Activated T-helper 17 cell treated with anti-CD3 and anti-CD28 coated beads, Interleukin-2, amount 50 U/mL, for 72 hours (primary cell): ENCODE measurements at places on chromosomes 11 and 22. TPM values are rescaled to one million over a fixed set of nuclear protein-coding genes. Genes with fewer than 3 reads are reported as not detected.

LINC01488 gene
- total RNA-seq, result not detected

RFPL3 gene
- total RNA-seq, result not detected

OR2AG1 gene
- total RNA-seq, result not detected

GRCh38 chr11:35541621-35542375 lies 16.4 kb upstream of the PAMR1 start:
- no peak overlapping the region for H3K4me3 ChIP-seq
- peaks cover 23% of the 10 kb centered on the region for H3K27me3 ChIP-seq
- no peaks in the 10 kb centered on the region for H3K36me3 ChIP-seq
- no peak overlapping the region for H3K27ac ChIP-seq
- ATAC-seq, result no peak

DNA sequence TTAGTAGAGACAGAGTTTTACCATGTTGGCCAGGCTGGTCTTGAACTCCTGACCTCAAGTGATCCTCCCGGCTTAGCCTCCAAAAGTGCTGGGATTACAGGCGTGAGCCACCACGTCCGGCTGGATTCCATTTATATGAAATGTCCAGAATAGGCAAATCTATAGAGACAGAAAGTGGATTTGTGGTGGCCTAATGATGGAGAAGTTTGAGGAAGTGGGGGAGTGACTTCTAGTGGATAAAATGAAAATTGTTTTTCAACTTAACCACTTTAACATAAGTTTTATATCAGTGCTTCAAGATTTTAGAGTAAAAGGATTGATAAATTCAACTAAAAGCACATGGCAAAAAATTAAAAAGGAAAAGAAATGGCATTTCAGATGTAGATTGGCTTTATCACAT lies 66.2 kb downstream of the HIPK3 start:
- no peaks in the 10 kb centered on the region for H3K36me3 ChIP-seq
- peaks cover 9% of the 10 kb centered on the region for H3K4me1 ChIP-seq
- no peaks in the 10 kb centered on the region for H3K27me3 ChIP-seq
- no peak overlapping the region for H3K4me3 ChIP-seq

DNA sequence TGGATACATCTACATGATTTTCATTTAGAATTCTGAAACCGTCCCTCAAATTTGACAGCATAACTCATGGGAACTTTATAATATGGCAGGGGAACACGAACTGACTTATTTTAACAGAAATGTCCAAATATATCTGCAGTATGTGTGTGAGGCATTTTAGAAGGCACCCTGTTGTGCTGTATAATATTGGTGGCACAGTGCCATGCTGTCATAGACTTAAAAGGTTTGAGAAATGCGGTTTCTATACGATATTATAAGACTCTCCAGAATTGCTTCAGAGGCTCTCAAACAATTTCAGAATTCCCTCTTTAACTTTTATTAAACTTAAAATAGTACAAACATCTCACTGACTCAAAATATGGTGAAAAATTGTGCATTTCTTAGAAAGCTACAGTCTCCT lies 181.6 kb downstream of the MSANTD4 start:
- H3K27me3 ChIP-seq, result peaks cover 4% of the 10 kb centered on the region
- H3K4me1 ChIP-seq, result no peaks in the 10 kb centered on the region
- no peak overlapping the region for H3K27ac ChIP-seq
- no peak overlapping the region for H3K4me3 ChIP-seq
- ATAC-seq, result no peak

DNA sequence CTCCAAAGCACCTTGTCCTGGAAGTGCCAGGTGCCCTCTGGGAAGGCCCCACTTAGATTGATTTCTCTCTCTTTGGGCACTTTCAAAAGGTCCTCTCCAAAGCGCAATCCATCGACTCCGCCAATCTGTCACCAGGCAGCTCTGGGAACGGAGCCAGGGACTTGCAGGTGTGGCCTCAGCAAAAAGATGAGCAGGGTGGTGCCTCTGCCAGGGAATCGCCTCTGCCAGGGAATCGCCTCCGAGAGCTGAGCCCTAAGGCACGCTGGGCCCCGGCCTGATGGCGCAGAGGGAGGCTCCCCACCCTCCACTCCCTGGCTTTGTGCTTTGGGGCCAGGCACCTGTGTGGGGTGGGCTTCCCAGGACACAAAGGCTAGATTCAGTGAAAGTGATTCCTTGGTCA lies 1391.3 kb downstream of the TBC1D22A start:
- H3K4me3 ChIP-seq, result no peak overlapping the region
- H3K4me1 ChIP-seq, result no peaks in the 10 kb centered on the region
- no peak overlapping the region for H3K27ac ChIP-seq
- peaks cover 5% of the 10 kb centered on the region for H3K27me3 ChIP-seq
- ATAC-seq, result no peak

DNA sequence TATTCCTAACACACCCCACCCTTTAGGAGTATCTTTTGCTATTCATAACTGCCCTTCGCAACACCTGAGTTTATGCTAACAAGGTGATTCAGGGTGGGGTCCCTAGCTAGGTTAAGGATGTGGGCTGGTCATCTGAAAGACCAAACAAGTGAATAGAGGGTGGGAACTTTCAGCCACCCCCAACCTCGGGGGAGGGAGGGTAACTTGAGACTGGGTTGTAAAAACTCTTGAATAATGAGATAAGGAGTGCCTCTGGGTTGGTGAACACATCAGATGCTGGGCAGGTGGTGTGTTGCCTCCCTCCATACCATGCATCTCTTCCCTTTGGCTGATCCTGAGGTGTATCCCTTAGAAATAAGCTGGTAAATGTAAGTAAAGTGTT lies 111.5 kb downstream of the SWAP70 start:
- peaks cover 9% of the 10 kb centered on the region for H3K36me3 ChIP-seq
- ATAC-seq, result no peak
- H3K27ac ChIP-seq, result peak overlapping the region; percentile 28
- H3K4me3 ChIP-seq, result no peak overlapping the region

DNA sequence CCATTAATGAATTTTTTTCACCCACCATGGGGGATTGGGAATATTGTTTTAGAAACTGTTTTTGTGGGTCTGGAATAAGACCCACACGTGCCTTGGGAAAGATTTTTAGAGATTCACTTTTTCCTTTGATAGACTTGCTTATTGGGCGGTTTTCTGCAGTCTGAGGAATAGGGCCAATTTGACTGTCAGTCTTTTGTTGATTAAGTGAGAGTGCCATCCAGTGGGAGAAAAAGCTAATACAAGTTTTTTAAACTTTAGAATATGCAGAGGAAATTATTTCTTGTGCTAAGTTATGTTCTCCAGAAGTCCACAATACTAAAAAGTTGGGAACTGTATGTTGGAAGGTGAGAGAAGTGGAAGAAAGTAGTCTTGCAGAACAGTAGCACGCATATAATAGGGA lies 56.1 kb downstream of the PRMT3 start:
- no peak overlapping the region for H3K4me3 ChIP-seq
- ATAC-seq, result no peak
- H3K27ac ChIP-seq, result no peak overlapping the region
- no peaks in the 10 kb centered on the region for H3K27me3 ChIP-seq

- H3K27ac ChIP-seq, result no peak overlapping the region
- no peak overlapping the region for H3K4me3 ChIP-seq
- peaks cover 66% of the 10 kb centered on the region for H3K36me3 ChIP-seq
- no peak for ATAC-seq
These were observed 42.8 kb upstream of the YWHAH start for GRCh38 chr22:31901388-31902137.
